ENCODE measurements at places on chromosomes 7 and 10. TPM values are rescaled to one million over a fixed set of nuclear protein-coding genes. Genes with fewer than 3 reads are reported as not detected.

- no peak overlapping the region for H3K4me3 ChIP-seq
- H3K36me3 ChIP-seq = no peaks in the 10 kb centered on the region
- H3K27ac ChIP-seq = no peak overlapping the region
- no peaks in the 10 kb centered on the region for H3K4me1 ChIP-seq
Observed at GRCh38 chr10:131651674-131652437, 249.0 kb upstream of the PPP2R2D start.

DNA sequence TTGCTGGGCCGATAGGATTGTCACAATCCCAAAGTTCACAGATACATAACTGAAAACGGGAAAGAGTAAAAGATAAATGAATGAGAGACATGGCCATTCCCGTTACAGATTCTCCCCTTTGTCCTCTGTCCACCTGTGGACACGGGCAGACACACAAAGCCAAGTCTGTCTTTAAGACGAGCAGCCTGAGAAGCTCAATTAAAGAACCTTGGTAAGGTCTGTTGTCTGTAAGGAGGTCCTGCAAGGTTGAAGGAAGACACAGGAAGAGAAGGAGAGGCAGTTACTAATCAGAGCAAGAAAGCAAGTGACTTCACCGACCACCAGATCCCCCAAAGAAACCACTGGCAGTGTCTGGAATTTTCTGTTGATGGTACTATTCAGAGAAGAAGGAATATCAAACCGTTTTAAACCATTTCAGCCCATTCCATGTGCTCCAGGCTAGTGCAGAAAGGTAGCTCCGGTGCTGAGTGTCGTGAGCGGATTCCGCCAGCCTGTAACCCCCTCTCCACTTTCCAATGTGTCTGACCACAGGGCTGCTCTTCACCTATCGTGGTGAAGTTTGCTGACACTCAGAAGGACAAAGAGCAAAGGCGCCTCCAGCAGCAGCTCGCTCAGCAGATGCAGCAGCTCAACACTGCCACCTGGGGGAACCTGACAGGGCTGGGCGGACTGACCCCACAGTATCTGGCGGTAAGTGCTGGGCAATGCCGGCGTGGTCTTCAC, 252.6 kb downstream of the CELF2 start:
- no peaks in the 10 kb centered on the region for H3K36me3 ChIP-seq
- H3K4me3 ChIP-seq = no peak overlapping the region
- H3K4me1 ChIP-seq = no peaks in the 10 kb centered on the region
- peak; percentile 65 for DNase-seq
- H3K27me3 ChIP-seq = peaks cover 38% of the 10 kb centered on the region
- no peak overlapping the region for H3K27ac ChIP-seq

DNA sequence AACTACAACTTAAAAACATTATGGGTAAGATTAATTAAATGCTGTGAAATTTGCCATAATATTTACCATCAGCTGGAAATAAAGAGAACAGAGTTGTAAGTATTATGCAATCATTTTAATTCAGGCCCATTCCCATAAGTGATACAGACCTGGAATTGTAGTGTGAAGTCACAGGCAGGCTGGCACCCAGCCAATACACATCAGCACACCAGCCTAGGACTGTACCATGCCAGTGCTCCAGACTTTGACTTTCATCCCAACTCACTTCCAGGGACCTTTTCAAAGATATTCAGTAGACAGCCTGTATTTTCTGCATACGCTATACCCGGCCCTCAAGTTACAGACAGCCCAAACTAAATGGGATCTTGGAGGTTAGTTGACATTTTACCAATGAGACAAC, 143.3 kb downstream of the TES start:
- H3K27ac ChIP-seq = peak overlapping the region; percentile 98
- H3K4me3 ChIP-seq = no peak overlapping the region
- H3K4me1 ChIP-seq = peaks cover 42% of the 10 kb centered on the region
- no peaks in the 10 kb centered on the region for H3K27me3 ChIP-seq

DNA sequence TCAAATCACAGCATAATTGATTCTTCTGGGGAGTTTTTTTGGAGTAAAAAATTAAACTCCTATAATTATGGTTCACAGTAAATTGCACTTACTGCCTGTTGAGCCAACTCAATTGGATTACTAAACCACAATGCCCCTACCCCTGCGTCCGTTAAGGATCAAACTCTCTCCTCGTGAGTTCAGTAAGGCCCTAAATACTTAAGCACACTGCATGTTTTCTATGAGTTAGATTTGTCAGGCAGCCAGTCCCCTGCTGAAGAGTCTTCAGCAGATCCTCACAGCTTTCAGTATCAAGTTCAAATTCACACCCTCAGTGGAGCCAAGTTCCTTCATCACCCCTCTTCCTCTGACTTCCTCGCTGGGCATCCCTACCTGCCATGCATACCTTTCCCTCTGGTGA, 275.0 kb upstream of the BMPER start:
- no peaks in the 10 kb centered on the region for H3K27me3 ChIP-seq
- no peak for DNase-seq
- no peaks in the 10 kb centered on the region for H3K4me1 ChIP-seq
- H3K36me3 ChIP-seq = no peaks in the 10 kb centered on the region
- H3K27ac ChIP-seq = no peak overlapping the region

GRCh38 chr7:90607196-90607595, 11.1 kb downstream of the CDK14 start:
- DNase-seq = peak; percentile 68
- H3K27ac ChIP-seq = peak overlapping the region; percentile 95
- H3K4me3 ChIP-seq = peak overlapping the region; percentile 1
- H3K4me1 ChIP-seq = peaks cover 25% of the 10 kb centered on the region
- no peaks in the 10 kb centered on the region for H3K36me3 ChIP-seq

The MYL7 gene
- not detected for total RNA-seq
